ENCODE measurements at places on chromosomes 2 and 18. TPM values are rescaled to one million over a fixed set of nuclear protein-coding genes. Genes with fewer than 3 reads are reported as not detected.

Gene PSD4
- total RNA-seq = 12.9 TPM

GRCh38 chr2:9029721-9030120 lies 26.2 kb upstream of the MBOAT2 start:
- DNase-seq = no peak

DNA sequence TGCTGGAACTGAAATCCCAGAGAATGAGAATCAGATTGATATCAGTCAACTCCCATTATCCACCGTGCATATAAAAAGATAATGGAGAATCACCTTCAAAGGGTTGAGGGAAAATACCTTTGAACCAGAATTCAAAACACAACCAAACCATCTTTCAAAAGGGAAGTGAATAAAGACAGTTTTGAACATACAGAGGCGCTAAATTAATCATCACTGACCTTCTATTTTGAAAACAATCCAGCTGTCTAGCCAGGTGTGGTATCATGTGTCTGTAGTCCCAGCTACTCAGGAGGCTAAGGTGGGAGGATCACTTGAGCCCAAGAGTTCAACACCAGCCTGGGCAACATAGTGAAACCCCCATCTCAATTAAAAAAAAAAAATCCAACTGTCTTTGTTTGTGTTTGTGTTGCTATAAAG lies 63.6 kb downstream of the TRABD2A start:
- DNase-seq = no peak

GRCh38 chr2:69436596-69436937 lies 668 bp downstream of the NFU1 start:
- peak; percentile 9 for DNase-seq

- DNase-seq = no peak
These were observed 494 bp downstream of the ANKZF1 start for GRCh38 chr2:219230059-219230540.
